Esophagus (tissue), 2 donors: ENCODE measurements at places on chromosomes 1 and 21. TPM values are rescaled to one million over a fixed set of nuclear protein-coding genes. Genes with fewer than 3 reads are reported as not detected.

The FCER1G gene
- polyA plus RNA-seq, result 14.0 TPM

The KRTAP19-3 gene
- not detected for polyA plus RNA-seq

The NUP210L gene
- polyA plus RNA-seq, result not detected

The RUNX1 gene
- 6.4 TPM for polyA plus RNA-seq

The TRABD2B gene
- polyA plus RNA-seq, result 0.34 TPM

The PGBD5 gene
- 0.67 TPM for polyA plus RNA-seq

The WLS gene
- polyA plus RNA-seq, result 52.5 TPM
